Naive thymus-derived CD4-positive, alpha-beta T cell (primary cell): ENCODE measurements at places on chromosomes 12 and 14. TPM values are rescaled to one million over a fixed set of nuclear protein-coding genes. Genes with fewer than 3 reads are reported as not detected.

- no peak overlapping the region for H3K27ac ChIP-seq
- H3K4me1 ChIP-seq: no peaks in the 10 kb centered on the region
- no peaks in the 10 kb centered on the region for H3K36me3 ChIP-seq
- no peaks in the 10 kb centered on the region for H3K27me3 ChIP-seq
Observed at GRCh38 chr12:25932971-25933370, 25.5 kb upstream of the RASSF8 start.

DNA sequence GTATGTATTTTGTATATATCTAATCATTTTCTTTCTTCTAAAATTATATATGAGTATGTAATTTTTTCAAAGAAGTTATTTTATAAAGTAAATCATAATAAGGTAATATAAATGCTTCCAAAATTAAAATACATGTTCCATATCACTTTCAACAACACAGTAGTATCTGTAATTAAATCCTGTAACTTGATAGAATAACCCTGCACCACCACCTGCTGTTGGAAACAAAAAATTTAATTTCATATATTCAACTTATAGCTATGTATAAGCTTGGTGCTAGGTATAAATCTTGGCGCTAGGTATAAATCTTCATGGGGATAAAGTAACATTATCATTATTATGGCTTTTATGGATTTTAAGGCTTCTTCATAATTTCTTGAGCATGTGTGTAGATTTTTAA lies 149.7 kb upstream of the DCN start:
- no peaks in the 10 kb centered on the region for H3K4me1 ChIP-seq
- H3K27me3 ChIP-seq: no peaks in the 10 kb centered on the region
- H3K4me3 ChIP-seq: no peak overlapping the region

DNA sequence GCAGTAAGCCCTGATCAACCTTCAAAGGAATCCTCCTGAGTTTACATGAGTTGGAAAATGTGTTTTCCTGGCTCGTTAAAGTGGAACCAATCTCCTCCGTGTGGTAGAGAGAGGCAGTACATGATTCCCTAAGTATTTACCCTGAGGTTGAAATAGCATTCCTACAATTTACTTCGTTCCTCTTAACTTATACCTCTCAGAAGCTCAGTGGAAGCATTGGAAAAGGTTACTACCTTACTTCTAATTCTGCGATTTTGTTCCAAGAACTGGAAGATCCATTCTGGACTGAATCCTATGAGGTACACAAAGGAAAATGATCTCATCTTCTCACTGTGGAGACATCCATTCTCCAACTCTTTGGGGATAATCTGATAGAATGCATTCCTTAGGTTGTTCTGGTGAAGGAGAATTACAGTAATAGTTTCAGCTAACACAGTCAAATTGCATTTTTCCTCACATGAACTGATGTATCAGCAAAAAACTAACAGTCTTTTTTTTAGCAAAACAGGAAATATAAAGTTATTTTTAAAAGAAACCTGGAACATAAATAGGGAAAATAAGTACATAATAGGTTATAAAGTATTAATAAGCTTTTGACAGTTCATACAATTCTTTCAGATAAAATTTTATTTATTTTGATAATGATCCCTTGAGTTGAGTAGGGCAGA lies 475.6 kb downstream of the PDZRN4 start:
- H3K27ac ChIP-seq: no peak overlapping the region
- no peak overlapping the region for H3K4me3 ChIP-seq
- H3K27me3 ChIP-seq: no peaks in the 10 kb centered on the region
- no peak for DNase-seq
- H3K36me3 ChIP-seq: no peaks in the 10 kb centered on the region

GRCh38 chr12:46364300-46364696 lies 8.3 kb downstream of the SLC38A2 start:
- H3K4me1 ChIP-seq: peaks cover 43% of the 10 kb centered on the region
- no peaks in the 10 kb centered on the region for H3K27me3 ChIP-seq
- H3K36me3 ChIP-seq: peaks cover 72% of the 10 kb centered on the region
- no peak overlapping the region for H3K4me3 ChIP-seq

- no peak overlapping the region for H3K27ac ChIP-seq
- no peaks in the 10 kb centered on the region for H3K27me3 ChIP-seq
- H3K4me1 ChIP-seq: peaks cover 9% of the 10 kb centered on the region
- no peak for DNase-seq
- H3K4me3 ChIP-seq: no peak overlapping the region
Observed at GRCh38 chr12:94941440-94941862, 62.0 kb downstream of the NDUFA12 start.

GRCh38 chr12:10121278-10121677 lies 8.7 kb downstream of the CLEC7A start:
- H3K4me1 ChIP-seq: no peaks in the 10 kb centered on the region
- H3K4me3 ChIP-seq: no peak overlapping the region
- H3K27me3 ChIP-seq: no peaks in the 10 kb centered on the region
- no peak overlapping the region for H3K27ac ChIP-seq
- DNase-seq: no peak

DNA sequence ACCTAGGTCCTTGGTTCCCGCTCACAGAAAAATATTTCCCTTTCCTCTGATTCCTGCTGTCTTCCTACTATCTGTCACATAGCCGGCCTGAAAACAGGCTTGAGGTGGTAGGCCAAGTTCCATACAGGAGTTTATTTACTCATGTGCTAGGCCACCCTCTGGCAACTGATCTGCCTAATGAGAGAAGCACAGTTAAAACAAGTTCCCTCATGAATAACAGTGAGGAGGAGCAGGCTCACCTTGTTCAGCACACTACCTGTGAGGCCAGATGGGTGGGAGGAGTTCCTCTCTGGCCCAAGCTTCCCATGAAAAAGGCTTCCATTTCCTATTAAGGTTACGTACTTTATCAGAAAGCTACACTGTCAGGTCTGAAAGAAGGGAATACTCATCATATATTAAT lies 206.0 kb downstream of the MYRFL start:
- H3K27me3 ChIP-seq: no peaks in the 10 kb centered on the region
- H3K4me1 ChIP-seq: no peaks in the 10 kb centered on the region
- no peak overlapping the region for H3K4me3 ChIP-seq
- DNase-seq: no peak
- H3K36me3 ChIP-seq: no peaks in the 10 kb centered on the region

GRCh38 chr12:104462931-104463339 lies 6.2 kb downstream of the CHST11 start:
- H3K4me1 ChIP-seq: peaks cover 77% of the 10 kb centered on the region
- no peaks in the 10 kb centered on the region for H3K27me3 ChIP-seq
- H3K4me3 ChIP-seq: peak overlapping the region; percentile 12
- peaks cover 6% of the 10 kb centered on the region for H3K36me3 ChIP-seq
- peak; percentile 51 for DNase-seq

- DNase-seq: no peak
- no peak overlapping the region for H3K27ac ChIP-seq
- no peaks in the 10 kb centered on the region for H3K36me3 ChIP-seq
- H3K4me1 ChIP-seq: no peaks in the 10 kb centered on the region
Observed at GRCh38 chr12:104974626-104975290, 11.4 kb upstream of the NOPCHAP1 start.

- DNase-seq: peak; percentile 64
- no peaks in the 10 kb centered on the region for H3K36me3 ChIP-seq
- no peak overlapping the region for H3K4me3 ChIP-seq
- H3K27me3 ChIP-seq: no peaks in the 10 kb centered on the region
Observed at GRCh38 chr14:64891839-64892375, 12.2 kb upstream of the SPTB start.

DNA sequence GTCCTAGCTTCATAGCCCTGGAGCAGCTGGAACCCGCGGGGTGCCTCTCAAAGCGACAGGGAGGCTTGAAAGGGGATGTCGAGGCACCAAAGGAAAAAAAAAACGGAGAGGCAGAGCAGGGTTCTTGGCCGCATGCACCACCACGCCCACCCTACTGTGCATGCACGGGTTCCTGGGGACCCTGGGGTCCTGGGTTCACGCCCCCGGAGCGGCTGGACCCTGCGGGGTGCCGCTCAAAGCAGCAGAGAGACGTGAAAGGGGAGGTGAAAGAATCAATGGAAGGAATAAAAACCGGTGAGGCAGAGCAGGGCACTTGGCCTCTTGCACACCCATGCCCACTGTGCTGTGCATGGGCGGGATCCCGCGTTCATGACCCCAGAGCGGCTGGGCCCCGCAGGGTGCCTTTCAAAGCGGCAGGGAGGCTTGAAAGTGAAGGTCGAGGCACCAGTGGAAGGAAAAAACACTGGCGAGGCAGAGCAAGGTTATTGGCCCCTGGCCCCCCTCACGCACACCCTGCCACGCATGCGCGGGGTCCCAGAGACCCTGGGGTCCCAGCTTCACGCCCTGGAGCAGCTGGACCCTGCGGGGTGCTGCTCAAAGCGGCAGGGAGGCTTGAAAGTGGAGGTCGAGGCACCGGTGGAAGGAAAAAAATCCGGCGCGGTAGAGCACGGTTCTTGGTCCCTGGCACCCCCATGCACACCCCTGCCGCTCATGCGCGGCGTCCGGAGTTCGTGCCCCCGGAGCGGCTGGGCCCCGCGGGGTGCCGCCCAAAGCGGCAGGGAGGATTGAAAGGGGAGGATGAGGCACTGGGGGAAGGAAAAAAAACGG lies 318.5 kb downstream of the ALG10 start:
- no peak overlapping the region for H3K27ac ChIP-seq
- DNase-seq: no peak
- H3K4me1 ChIP-seq: no peaks in the 10 kb centered on the region
- H3K36me3 ChIP-seq: no peaks in the 10 kb centered on the region

DNA sequence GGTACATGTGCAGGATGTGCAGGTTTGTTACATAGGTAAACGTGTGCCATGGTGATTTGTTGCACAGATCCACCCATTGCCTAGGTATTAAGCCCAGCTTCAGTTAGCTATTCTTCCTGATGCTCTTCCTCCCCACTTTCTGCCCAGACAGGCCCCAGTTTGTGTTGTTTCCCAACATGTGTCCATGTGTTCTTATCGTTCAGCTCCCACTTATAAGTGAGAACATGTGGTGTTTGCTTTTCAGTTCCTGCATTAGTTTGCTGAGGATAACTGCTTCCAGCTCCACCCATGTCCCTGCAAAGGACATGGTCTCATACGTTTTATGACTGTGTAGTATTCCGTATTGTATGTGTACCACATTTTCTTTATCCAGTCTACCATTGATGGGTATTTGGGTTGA lies 251.7 kb upstream of the NOVA1 start:
- no peaks in the 10 kb centered on the region for H3K36me3 ChIP-seq
- H3K27me3 ChIP-seq: no peaks in the 10 kb centered on the region
- H3K27ac ChIP-seq: no peak overlapping the region
- DNase-seq: no peak
- H3K4me3 ChIP-seq: no peak overlapping the region

DNA sequence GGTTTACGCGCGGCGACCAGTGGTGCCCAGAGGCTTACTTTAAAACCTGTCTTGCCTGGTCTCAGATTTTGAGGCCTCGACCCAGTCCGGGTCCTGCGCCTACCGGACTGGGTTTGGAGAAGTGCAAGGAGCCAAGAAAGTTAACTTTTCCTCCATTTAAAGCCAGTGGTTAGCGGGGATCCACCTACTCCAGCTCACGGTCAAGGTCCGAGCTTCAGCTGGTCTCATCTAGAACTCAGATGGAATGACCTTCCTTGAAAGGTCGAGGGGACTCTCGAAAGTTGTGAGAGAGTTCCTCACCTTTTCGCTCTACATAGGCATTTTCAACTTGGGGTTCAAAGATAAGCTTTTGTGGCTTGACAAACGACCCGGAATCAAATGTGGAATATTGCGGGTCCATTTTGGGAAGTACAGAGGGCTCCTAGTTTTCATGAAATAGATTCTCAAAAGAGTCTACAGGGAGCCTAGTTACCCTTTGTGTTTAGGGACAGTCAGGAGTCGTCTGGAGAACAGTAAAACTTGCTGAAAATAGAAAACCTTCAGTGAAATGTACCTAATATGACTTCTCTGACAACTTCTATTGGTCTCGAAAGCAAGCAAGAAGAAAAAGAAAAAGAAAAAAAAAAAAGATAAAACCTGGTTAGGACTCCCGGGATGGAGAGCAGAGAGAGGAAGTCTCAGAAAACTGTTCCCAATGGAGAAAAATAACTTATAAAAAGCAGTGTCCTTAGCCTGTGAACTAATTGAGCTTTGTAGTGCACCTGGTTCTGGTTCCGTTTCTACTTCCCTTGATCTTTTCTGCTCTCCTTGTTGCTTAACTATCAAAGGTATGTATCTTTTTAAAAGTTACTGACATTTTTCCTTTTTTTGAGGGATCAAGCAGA lies 1.4 kb downstream of the KCNMB4 start:
- H3K4me1 ChIP-seq: peaks cover 19% of the 10 kb centered on the region
- H3K36me3 ChIP-seq: no peaks in the 10 kb centered on the region
- peak overlapping the region; percentile 71 for H3K27ac ChIP-seq
- no peaks in the 10 kb centered on the region for H3K27me3 ChIP-seq

GRCh38 chr12:120227233-120228040 lies 26.5 kb upstream of the RPLP0 start:
- H3K4me1 ChIP-seq: peaks cover 57% of the 10 kb centered on the region
- H3K27ac ChIP-seq: no peak overlapping the region
- no peak overlapping the region for H3K4me3 ChIP-seq
- no peak for DNase-seq
- H3K27me3 ChIP-seq: no peaks in the 10 kb centered on the region
- H3K36me3 ChIP-seq: peaks cover 16% of the 10 kb centered on the region

- H3K27me3 ChIP-seq: no peaks in the 10 kb centered on the region
- H3K36me3 ChIP-seq: no peaks in the 10 kb centered on the region
- DNase-seq: no peak
- no peak overlapping the region for H3K4me3 ChIP-seq
- H3K4me1 ChIP-seq: no peaks in the 10 kb centered on the region
Observed at GRCh38 chr12:90090929-90091651, 382.5 kb upstream of the ATP2B1 start.

DNA sequence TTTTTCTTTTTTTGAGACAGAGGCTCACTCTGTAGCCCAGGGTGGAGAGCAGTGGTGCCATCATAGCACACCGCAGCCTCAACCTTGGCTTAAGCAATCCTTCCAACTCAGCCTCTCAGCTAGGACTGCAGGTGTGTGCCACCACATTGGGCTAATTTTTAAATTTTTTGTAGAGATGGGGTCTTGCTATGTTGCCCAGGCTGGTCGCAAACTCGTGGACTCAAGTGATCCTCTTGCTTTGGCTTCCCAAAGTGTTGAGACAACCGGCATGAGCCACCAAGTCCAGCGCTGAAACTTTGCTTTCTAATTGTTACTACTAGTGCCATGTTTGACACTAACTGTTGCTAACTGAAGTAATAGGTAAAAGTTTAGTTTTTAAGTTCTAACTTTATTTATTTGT lies 8.0 kb downstream of the RNF10 start:
- H3K4me3 ChIP-seq: no peak overlapping the region
- no peak for DNase-seq
- no peak overlapping the region for H3K27ac ChIP-seq
- no peaks in the 10 kb centered on the region for H3K27me3 ChIP-seq

The PRB2 gene
- not detected for total RNA-seq

The NTN4 gene
- total RNA-seq: not detected

The NR1H4 gene
- total RNA-seq: not detected

The YY1 gene
- total RNA-seq: 65.8 TPM

The DLK1 gene
- not detected for total RNA-seq

The SDSL gene
- 2.2 TPM for total RNA-seq

The KRT6C gene
- not detected for total RNA-seq

The NKX2-1 gene
- total RNA-seq: not detected in 2 replicates

The NOVA1 gene
- total RNA-seq: not detected

The SIX6 gene
- not detected in 2 replicates for total RNA-seq

The NDRG2 gene
- 4.9 and 5.9 TPM in 2 replicates for total RNA-seq

The DNAJC22 gene
- total RNA-seq: not detected in 2 replicates

The WASHC4 gene
- total RNA-seq: 46.4 and 53.0 TPM in 2 replicates
